ENCODE measurements at places on chromosomes 1 and 21.

GRCh38 chr1:9115351-9116205, 13.3 kb downstream of the GPR157 start:
- no peak overlapping the region for H3K4me3 ChIP-seq
- peaks cover 5% of the 10 kb centered on the region for H3K4me1 ChIP-seq
- DNase-seq: no peak
- peak overlapping the region; percentile 25 for H3K27ac ChIP-seq
- H3K27me3 ChIP-seq: peaks cover 3% of the 10 kb centered on the region

GRCh38 chr21:31875496-31876015, 2.7 kb downstream of the HUNK start:
- peak overlapping the region; percentile 93 for H3K27ac ChIP-seq
- no peak for DNase-seq
- H3K4me3 ChIP-seq: peak overlapping the region; percentile 82
- peaks cover 44% of the 10 kb centered on the region for H3K4me1 ChIP-seq
- no peaks in the 10 kb centered on the region for H3K27me3 ChIP-seq

- peaks cover 18% of the 10 kb centered on the region for H3K36me3 ChIP-seq
- H3K4me3 ChIP-seq: no peak overlapping the region
- no peaks in the 10 kb centered on the region for H3K27me3 ChIP-seq
- no peak for DNase-seq
- H3K4me1 ChIP-seq: peaks cover 12% of the 10 kb centered on the region
Observed at GRCh38 chr1:151289991-151290708, 8.1 kb downstream of the ZNF687 start.

GRCh38 chr1:93463960-93464359, 16.0 kb downstream of the FNBP1L start:
- H3K36me3 ChIP-seq: peaks cover 40% of the 10 kb centered on the region
- no peaks in the 10 kb centered on the region for H3K27me3 ChIP-seq
- H3K4me3 ChIP-seq: no peak overlapping the region
- H3K4me1 ChIP-seq: peaks cover 17% of the 10 kb centered on the region

- DNase-seq: no peak
- H3K36me3 ChIP-seq: peaks cover 5% of the 10 kb centered on the region
- H3K4me1 ChIP-seq: peaks cover 4% of the 10 kb centered on the region
- H3K4me3 ChIP-seq: no peak overlapping the region
- H3K27me3 ChIP-seq: no peaks in the 10 kb centered on the region
Observed at GRCh38 chr1:172616195-172616594, 42.7 kb upstream of the FASLG start.

DNA sequence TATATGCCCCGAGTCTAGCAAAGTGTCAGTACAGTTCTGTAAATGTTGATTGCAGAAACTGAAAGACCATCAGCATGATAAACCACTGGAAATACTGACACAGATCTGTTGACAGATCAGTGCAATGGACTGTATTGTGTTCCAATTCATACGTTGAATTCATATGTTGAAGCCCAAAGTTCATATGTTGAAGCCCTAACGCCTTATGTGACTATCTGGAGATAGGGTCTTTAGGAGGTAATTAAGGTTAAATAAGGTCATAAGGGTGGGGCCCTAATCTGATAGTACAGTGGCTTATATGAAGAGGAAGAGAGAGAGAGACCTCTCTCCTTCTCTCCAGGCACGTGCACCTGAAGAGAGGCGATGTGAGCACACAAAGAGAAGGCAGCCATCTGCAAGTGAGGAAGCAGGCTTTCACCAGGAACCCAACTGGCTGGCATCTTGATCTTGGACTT, 144.7 kb downstream of the MRPL39 start:
- no peaks in the 10 kb centered on the region for H3K27me3 ChIP-seq
- no peak overlapping the region for H3K4me3 ChIP-seq
- H3K4me1 ChIP-seq: no peaks in the 10 kb centered on the region
- H3K36me3 ChIP-seq: no peaks in the 10 kb centered on the region
- no peak overlapping the region for H3K27ac ChIP-seq
- no peak for DNase-seq

GRCh38 chr1:226870026-226870400, 403 bp upstream of the PSEN2 start:
- no peaks in the 10 kb centered on the region for H3K36me3 ChIP-seq
- no peak for DNase-seq
- H3K4me3 ChIP-seq: peak overlapping the region; percentile 76
- H3K27me3 ChIP-seq: peaks cover 9% of the 10 kb centered on the region
- H3K27ac ChIP-seq: peak overlapping the region; percentile 63
- peaks cover 16% of the 10 kb centered on the region for H3K4me1 ChIP-seq

DNA sequence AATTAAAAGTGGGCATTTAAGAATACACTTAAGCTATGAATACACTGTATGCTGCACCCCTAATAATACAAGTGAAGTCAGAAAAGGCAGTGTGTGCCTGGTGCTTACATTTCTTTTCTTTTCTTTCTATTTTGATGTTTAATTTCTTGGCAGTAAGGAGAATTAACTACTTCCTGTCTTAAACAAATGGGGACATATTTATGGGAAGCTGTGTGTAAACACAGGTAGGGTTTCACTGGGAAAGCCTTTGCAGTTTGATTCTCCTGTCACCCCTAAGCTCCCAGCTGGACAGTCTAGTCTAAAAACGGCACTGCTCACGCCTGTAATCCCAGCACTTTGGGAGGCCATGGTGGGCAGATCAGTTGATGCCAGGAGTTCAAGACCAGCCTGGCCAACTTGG, 146.0 kb downstream of the MIS18A start:
- H3K27me3 ChIP-seq: no peaks in the 10 kb centered on the region
- DNase-seq: no peak
- no peaks in the 10 kb centered on the region for H3K36me3 ChIP-seq
- peaks cover 3% of the 10 kb centered on the region for H3K4me1 ChIP-seq

DNA sequence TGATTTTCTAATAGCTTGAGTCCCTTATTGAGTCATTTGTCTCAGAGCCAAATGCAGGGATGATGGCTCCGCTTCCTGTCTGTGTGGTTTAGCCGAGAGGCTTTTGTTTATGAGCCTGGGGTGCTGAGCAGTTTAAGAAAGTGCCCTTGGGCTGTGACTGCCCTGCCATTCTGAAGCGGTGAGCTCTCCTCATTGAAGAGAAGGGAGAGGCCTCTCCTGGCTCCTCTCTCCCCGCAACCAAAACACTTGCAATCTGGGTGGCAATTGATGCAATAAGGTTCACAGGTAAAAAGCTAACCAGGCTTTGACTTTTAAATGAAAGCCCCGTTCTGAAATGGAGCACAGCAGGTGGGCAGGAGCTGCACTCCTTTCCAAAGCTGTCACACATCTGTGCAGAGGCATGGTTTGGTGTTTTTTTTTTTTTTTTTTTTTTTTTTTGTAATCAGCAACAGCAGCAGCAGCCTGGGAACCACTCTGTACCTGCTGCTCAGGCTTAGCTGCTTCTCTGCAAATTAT, 403.7 kb downstream of the SIPA1L2 start:
- DNase-seq: no peak
- H3K27ac ChIP-seq: no peak overlapping the region
- peaks cover 25% of the 10 kb centered on the region for H3K4me1 ChIP-seq
- H3K4me3 ChIP-seq: peak overlapping the region; percentile 6

DNA sequence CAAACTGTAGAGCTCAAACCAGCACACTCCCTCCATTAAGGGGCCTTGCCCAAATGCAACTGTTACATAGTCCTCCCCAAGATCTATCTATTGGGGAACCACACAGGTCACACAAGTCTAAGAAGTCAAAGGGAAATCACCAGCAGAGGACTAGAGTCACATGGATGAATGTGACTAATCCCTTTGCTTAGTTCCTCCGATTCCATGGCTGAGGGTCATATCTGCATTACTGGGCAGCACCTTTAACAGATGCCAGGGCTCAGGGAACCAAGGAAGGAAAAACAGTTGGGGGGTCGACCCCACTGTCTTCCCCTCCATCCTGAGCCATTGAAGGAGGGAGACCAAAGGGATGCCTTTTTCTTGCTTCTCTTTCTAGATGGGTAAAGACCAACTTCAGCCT, 23.4 kb upstream of the SMYD3 start:
- peaks cover 5% of the 10 kb centered on the region for H3K27me3 ChIP-seq
- no peak overlapping the region for H3K4me3 ChIP-seq
- DNase-seq: no peak
- H3K27ac ChIP-seq: no peak overlapping the region

GRCh38 chr1:78102082-78102481, 56.3 kb downstream of the GIPC2 start:
- no peaks in the 10 kb centered on the region for H3K36me3 ChIP-seq
- H3K27ac ChIP-seq: no peak overlapping the region
- peaks cover 6% of the 10 kb centered on the region for H3K4me1 ChIP-seq
- DNase-seq: no peak
- no peak overlapping the region for H3K4me3 ChIP-seq
- H3K27me3 ChIP-seq: no peaks in the 10 kb centered on the region

GRCh38 chr1:235831148-235831547, 35.6 kb downstream of the LYST start:
- no peaks in the 10 kb centered on the region for H3K4me1 ChIP-seq
- no peaks in the 10 kb centered on the region for H3K27me3 ChIP-seq
- no peak for DNase-seq
- H3K4me3 ChIP-seq: no peak overlapping the region
- no peak overlapping the region for H3K27ac ChIP-seq

GRCh38 chr1:28457678-28458077, 48.2 kb upstream of the RCC1 start:
- DNase-seq: no peak
- H3K4me3 ChIP-seq: no peak overlapping the region
- H3K36me3 ChIP-seq: peaks cover 17% of the 10 kb centered on the region
- H3K4me1 ChIP-seq: peaks cover 3% of the 10 kb centered on the region

DNA sequence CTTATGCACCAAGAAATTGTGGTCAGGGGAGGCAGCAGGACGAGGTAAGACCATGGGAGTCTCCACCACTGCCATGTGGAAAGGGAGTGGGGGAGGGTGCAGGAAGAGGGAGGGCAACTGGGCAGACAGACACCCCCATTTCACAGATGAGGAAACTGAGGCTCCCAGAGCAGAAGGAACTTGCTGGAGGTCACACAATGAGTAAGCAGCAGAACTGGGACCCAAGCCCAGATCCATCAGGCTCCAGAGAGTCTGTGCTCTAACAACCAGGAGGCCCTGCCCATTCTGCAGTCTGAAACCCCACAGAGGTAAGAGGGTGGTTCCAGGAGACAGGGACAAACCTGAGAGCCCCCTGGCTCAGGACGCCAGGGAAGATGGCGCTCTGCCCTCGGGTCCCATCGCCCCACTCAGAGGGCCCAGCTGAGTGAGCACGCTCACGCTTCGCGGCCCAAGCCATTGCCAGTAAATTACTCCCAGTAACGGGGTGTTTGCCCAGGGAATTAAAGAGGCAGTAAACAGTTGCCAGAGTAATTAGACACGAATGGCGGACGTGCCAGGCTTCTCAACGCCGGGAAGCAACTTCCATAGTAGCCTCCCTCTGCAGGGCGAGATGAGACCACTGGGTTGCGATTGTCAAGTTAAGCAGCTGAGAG, 59.2 kb downstream of the MATN1 start:
- no peak overlapping the region for H3K4me3 ChIP-seq
- DNase-seq: no peak
- no peak overlapping the region for H3K27ac ChIP-seq
- H3K36me3 ChIP-seq: no peaks in the 10 kb centered on the region

- no peak for DNase-seq
- H3K36me3 ChIP-seq: peaks cover 4% of the 10 kb centered on the region
- peak overlapping the region; percentile 92 for H3K4me3 ChIP-seq
- peaks cover 55% of the 10 kb centered on the region for H3K4me1 ChIP-seq
- H3K27ac ChIP-seq: no peak overlapping the region
Observed at GRCh38 chr1:180156201-180156600, 1.5 kb downstream of the QSOX1 start.

GRCh38 chr21:41974752-41975053, 20.9 kb upstream of the C2CD2 start:
- no peaks in the 10 kb centered on the region for H3K27me3 ChIP-seq
- no peak overlapping the region for H3K4me3 ChIP-seq
- no peak overlapping the region for H3K27ac ChIP-seq
- no peak for DNase-seq

DNA sequence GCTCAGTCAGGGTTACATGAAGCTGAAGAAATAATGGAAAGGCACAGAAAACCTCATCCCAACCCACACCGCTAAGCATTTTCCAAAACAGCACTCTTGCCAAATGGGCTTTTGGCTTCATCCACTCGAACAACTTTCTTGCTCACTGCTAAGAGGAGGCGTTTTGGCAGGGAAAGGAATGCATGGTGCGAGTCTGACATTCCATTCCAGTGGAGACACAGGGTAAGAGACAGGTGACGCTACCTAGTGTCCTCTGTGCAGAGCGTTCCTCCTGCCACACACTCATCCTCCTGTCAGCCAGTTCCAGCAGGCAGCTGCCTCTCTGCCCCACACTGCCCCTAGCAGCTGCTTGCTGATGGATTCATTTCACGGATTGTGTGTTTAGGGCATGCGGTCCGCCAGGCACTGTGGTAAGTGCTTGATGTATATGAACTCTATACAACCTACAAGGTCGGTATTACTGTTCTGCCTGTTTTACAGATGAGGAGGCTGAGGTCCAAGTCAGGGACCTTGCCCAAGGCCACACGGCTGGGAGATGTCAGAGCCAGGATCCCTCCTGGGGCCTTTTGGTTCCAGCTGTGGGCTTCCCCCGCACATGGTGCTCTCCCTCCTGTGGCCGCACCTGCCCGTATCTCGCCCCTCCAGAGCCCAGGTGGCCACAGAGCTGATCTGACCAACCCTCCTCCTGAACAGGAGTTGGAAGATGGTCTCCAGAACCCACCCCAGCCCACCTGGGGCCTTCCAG, 25.7 kb upstream of the BACE2 start:
- no peaks in the 10 kb centered on the region for H3K36me3 ChIP-seq
- H3K4me1 ChIP-seq: no peaks in the 10 kb centered on the region
- peaks cover 35% of the 10 kb centered on the region for H3K27me3 ChIP-seq
- H3K27ac ChIP-seq: no peak overlapping the region

DNA sequence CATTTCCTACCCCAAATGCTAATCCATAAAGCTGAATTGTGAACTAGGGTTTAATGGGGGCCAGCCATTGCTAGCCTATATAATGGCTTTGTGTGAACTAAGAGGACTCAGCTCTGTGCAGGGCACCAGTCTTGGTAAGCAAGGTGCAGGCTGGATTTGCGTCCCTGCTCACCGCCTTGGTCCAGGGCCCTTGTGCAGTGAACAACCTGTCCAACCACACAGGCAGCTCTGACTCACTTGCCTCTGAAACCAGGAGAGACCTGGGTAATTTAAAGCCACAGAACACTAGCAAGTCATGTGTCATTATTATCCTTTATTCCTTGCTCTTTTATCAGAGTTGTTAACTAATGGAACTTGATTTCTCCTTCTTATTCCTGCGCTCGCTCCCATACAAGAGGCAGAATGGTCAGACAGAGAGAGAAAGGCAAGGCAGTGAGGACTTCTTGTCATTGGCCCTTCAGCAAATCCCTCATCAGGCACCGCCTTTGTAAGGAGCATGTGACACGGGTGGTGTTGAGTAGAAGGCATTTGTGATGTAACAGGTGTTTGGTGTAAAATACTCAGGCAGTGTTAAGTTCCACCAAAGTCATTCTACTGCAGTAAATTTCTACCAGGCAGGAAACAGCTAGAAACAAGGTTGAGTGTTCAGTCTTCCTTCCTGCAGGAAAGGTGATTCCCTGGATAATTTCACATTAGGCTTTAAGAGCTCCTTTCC, 67.3 kb upstream of the OLIG2 start:
- DNase-seq: no peak
- H3K36me3 ChIP-seq: no peaks in the 10 kb centered on the region
- H3K4me3 ChIP-seq: no peak overlapping the region
- peaks cover 22% of the 10 kb centered on the region for H3K27me3 ChIP-seq
- no peak overlapping the region for H3K27ac ChIP-seq
- peaks cover 2% of the 10 kb centered on the region for H3K4me1 ChIP-seq

GRCh38 chr1:59137276-59137615, 159.6 kb upstream of the FGGY start:
- H3K4me1 ChIP-seq: peaks cover 19% of the 10 kb centered on the region
- H3K4me3 ChIP-seq: no peak overlapping the region
- H3K27ac ChIP-seq: no peak overlapping the region
- no peaks in the 10 kb centered on the region for H3K27me3 ChIP-seq
- no peaks in the 10 kb centered on the region for H3K36me3 ChIP-seq
- no peak for DNase-seq

All from progenitor cell of endocrine pancreas (in vitro differentiated cells).